ENCODE measurements at places on chromosomes 4 and X.

DNA sequence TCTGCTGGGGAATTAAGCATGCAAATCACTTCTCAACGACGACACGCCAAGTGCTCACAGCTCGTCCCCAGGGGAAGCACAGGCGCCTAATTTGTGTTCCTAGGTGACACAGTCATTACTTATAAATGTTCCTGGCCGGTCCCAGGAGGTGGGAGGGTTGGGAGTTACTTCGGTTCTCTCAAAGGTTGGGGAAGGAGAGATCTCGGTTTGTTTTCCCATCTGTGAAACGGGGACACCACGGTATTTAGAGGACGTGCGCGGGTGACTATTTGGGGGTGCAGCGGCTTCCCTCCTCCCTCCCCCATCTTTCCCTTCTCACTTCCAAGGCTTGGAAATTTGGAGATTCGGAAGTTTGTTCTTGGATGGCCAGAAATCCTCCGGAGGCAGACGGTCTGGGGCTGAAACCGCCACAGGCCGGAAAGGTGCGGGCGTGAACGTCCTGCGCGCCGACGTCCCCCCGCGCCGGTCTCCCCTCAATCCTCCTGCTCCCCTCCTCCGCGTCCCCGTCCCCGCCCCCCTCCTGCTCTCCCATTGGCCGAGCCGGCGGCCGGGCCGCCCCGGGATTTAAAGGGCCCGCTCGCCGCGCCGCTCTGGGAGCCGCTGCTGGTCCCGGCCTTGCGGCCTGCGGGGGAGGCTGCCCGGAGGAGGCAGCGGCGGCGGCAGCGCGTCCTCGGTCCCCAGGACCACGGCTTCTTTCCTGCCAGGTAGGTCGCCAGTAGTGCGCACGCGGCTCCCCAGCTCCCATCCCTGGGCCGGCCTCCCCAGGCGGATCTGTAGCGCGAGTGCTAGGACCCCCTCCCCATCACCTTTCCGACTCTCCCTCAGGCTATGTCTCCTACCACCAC is at the start of gene PORCN:
TSS of gene PORCN (plus strand) at position 593 of the 845 bp plus-strand sequence. CDS start 829 bp downstream, outside the sequence.
- DNase-seq: peak; percentile 82

DNA sequence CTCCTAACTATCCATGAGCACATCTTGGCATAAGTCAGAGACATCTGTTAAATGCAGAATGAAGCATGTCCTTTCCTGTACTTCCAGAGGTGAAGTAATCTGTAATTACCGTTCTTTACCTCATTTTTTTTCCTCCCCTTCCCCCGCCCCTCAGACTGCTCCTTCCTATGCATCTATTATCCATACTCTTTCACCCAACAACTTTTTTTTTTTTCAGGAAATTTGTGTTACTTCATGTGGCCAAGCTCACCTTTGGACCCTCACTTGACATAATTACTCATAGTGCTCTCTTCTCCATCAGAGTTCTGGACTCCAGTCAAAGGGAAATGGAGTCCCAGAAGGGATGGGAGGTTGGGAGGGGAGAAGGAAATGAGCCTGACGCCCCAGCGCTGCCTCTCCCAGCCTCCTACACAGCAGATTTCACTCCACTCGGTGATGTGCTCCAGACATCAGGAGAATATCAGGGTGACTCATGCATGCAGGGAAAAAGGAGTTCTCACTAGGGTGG is 568.8 kb downstream of the STIM2 start:
- DNase-seq: no peak

DNA sequence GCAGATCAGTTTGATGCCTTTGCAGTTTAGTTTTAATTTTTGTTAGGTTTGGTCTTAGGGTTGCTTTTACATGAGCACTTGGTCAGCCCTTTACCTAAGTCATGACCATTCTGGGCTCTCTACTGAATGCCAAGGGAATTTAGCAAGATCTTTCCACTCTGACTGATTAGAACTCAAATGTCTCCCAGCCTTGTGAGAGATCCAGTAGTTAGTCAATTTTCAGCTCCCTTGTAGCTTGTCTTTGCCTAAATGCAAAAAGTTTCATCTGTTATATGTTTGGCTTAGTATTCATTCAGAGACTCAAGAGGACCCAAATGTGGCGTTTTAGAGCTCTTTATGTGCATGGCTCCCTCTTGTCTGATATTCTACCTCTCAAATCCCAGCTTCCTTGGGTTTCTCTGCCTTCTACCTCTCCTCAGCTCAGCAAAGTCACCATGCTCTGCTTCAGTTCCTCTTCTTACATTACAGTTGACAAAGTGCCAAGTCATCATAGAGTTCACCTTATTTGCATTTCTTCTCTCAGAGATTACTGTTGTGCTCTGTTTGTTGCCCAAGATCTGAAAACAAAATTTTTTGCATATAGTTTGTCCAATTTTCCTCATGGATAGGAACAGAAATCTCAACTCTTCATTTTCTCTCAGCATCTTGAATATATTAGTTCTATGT is 17.5 kb upstream of the JAKMIP1 start:
- no peak for DNase-seq

GRCh38 chrX:119617517-119618164 is 11.4 kb upstream of the NKRF start:
- DNase-seq: no peak

DNA sequence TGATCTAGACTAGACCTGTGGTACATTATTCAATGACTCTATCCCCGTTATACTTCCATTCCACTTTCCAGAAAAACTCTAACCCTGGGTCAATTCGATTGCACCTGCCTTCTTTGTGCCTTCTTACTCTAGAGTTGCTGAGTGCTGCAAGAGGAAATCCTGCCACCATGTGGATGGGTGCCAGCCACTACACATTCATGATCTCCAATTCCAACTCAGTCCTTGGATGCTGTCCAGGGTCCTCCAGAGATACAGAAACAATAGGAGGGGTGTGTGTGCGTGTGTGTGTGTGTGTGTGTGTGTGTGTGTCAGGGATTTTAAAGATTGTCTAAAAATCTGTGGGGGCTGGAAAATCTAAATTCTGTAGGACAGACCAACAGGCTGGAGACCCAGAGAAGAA is 42.9 kb upstream of the INTS6L start:
- peak; percentile 35 for DNase-seq

- no peak for DNase-seq
Observed at GRCh38 chr4:81723927-81724587, 252.3 kb upstream of the RASGEF1B start.

- DNase-seq: no peak
Observed at GRCh38 chrX:120793098-120793497, 82.6 kb downstream of the CT47B1 start.

- DNase-seq: no peak
Observed at GRCh38 chr4:158728236-158728635, 5.0 kb upstream of the PPID start.

- no peak for DNase-seq
Observed at GRCh38 chr4:20268028-20268427, 16.3 kb downstream of the SLIT2 start.

DNA sequence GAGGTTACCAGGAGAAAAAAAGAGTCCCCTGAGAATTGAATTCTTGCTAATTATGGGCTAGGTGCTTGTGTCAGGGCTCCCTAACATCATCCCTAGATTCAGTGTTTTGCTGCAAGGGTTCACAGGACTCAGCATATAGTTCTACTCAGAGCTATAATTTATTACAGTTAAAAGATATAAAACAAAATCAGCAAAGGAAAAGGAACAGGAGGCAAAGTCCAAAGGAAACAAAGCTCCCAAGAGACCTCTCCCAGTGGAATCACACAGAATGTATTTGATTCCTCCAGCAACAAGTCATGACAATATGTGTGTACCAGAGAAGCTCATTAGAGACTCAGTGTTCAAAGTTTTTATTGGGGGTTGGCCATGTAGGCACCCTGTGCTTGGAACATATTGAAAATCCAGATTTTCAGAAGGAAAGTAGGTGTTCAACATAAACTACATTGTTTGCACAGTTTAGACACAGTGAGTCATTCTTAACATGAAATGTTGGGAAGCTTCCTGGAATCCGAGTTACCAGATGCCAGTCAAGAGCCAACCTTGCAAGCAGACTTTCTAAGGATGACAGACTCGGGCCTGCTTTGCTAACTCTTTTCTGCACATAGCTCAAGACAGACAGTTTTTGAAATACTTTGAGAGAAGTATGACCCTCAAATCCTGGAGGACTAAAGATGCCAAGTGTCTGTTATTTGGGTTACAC is 311.3 kb upstream of the EMCN start:
- no peak for DNase-seq

DNA sequence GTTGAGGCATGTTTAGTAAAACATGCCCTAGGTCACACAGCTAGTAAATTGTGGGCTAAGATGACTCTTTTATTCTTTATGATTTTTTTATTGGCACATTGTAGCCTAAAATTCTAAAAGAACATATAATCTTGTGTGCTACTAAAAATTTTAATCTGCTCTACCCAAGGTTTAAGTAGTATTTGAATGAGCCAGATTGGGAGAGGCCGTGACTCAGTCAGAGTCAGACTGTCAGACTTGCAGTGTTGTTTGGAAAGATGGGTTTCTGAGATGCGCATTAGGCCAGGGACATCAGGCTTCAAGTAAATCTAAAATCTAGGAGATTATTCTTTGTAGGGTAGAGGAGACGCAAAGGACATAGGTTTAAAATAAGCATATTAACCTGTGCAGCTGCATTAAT is 30.7 kb upstream of the TMPRSS11E start:
- no peak for DNase-seq

- no peak for DNase-seq
Observed at GRCh38 chrX:81238166-81238565, 36.3 kb downstream of the SH3BGRL start.

- no peak for DNase-seq
Observed at GRCh38 chr4:77493120-77493752, 112.4 kb upstream of the CXCL13 start.

- DNase-seq: no peak
Observed at GRCh38 chrX:105635794-105636193, 186.5 kb upstream of the NRK start.

GRCh38 chr4:165867961-165868360 is 5.1 kb upstream of the TLL1 start:
- DNase-seq: no peak

DNA sequence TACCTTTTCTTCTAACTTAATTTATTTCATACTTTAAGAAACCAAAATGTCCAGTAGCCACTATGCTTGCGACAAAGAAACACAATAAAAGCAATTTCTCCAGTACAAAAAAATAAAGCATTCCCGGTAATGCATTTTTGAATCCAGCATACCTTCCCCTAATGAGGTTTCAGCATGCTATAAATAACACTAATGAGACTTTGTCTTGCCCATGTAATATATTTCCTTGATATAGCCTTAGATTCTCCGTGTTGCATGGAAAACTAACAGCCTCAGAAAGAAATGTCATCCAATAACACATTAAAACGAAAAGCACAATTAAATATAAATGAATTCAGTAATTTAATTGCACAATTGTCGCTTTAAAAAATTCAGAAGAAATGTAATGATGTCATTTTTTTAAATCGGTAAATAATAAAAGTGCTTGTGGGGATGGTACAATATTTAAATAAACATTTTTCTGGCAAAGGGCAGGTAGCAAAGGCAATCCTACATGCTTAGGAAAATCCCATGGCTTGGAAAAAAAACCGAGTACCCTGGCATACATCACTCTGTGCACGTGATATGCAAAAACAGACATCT is 225.2 kb upstream of the PPARGC1A start:
- DNase-seq: no peak

DNA sequence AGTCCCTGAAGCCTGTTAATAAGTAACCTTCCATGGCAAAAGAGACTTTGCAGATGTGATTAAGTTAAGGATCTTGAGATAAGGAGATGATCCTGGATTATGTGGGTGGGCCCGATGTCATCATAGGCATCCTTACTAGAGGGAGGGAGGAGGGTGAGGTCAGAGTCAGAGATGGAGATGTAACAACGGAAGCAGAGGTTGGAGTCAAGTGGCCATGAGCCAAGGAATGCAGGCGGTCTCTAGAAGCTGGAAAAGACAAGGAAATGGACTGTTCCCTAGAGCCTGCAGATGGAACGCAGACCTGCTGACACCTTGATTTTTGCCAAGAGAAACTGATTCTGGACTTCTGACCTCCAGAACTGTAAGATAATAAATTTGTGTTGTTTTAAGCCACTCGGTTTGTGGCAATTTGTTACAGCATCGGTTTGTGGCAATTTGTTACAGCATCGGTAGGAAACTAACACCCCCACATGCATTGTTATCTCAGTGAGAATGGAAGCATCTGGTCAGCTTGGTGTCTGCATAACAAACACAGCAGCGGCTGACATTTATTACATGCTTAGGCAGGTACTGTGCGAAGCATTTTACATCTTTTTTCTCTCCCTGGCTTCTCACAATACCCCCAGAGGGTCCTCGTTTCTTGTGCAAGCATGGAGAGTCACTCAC is 55.6 kb downstream of the CLDN34 start:
- DNase-seq: no peak

- DNase-seq: no peak
Observed at GRCh38 chr4:106323119-106323518, 6.8 kb downstream of the AIMP1 start.

- DNase-seq: no peak
Observed at GRCh38 chr4:123423819-123424218, 27.2 kb downstream of the SPRY1 start.

GRCh38 chrX:46715530-46715929 is 43.4 kb downstream of the SLC9A7 start:
- no peak for DNase-seq

GRCh38 chr4:41613386-41613785 is 75.4 kb downstream of the LIMCH1 start:
- peak; percentile 26 for DNase-seq

DNA sequence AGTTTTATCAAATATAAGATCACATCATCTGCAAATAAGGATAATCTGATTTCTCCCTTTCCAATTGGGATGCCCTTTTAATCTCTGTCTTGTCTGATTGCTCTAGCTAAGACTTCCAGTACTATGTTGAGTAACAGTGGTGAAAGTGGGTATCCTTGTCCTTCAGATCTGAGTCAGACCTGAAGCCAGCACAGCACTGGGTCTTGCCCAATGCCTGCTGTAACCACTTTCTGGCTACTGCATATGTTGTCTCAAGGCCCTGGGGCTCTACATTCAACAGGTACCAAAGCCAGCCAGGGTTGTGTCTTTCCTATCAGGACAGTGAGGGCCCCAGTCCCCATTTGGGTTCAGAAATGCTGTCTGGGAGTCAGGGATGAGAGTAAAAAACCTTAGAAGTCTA is 90.3 kb downstream of the CYSLTR1 start:
- no peak for DNase-seq

GRCh38 chrX:19902110-19902509 is 14.7 kb upstream of the SH3KBP1 start:
- no peak for DNase-seq

GRCh38 chrX:75546724-75547511 is 24.1 kb upstream of the ZDHHC15 start:
- no peak for DNase-seq

- no peak for DNase-seq
Observed at GRCh38 chr4:120691106-120691505, 231.4 kb downstream of the PRDM5 start.

GRCh38 chr4:78551420-78552351 is at the start of gene ANXA3:
Gene ANXA3 (plus strand): TSS chr4:78551770. CDS start chr4:78554474, 2,704 bp downstream.
- DNase-seq: peak; percentile 57

- DNase-seq: no peak
Observed at GRCh38 chrX:123797543-123798447, 62.1 kb upstream of the XIAP start.

- DNase-seq: no peak
Observed at GRCh38 chr4:151325949-151326246, 493 bp upstream of the SH3D19 start.

Measured in nephron progenitor cell (in vitro differentiated cells).